ENCODE measurements at places on chromosomes 12 and 14. TPM values are rescaled to one million over a fixed set of nuclear protein-coding genes. Genes with fewer than 3 reads are reported as not detected.

SSPN gene
- 9.8 TPM for total RNA-seq

KRT79 gene
- not detected for total RNA-seq

ASIC1 gene
- total RNA-seq, result 1.8 TPM

KRT3 gene
- not detected for total RNA-seq

GPR132 gene
- total RNA-seq, result 0.26 TPM

SLC6A12 gene
- total RNA-seq, result under 0.01 TPM

VTI1B gene
- total RNA-seq, result 67.9 TPM

SCYL2 gene
- total RNA-seq, result 37.5 TPM

CACNA2D4 gene
- 0.99 TPM for total RNA-seq

CLEC4C gene
- not detected for total RNA-seq

FZD10 gene
- not detected for total RNA-seq

C12orf57 gene
- total RNA-seq, result 107 TPM

PFDN5 gene
- 788 TPM for total RNA-seq

ANKRD33 gene
- under 0.01 TPM for total RNA-seq

SIRT4 gene
- total RNA-seq, result 2.5 TPM

GDF11 gene
- total RNA-seq, result 4.3 TPM

DNA sequence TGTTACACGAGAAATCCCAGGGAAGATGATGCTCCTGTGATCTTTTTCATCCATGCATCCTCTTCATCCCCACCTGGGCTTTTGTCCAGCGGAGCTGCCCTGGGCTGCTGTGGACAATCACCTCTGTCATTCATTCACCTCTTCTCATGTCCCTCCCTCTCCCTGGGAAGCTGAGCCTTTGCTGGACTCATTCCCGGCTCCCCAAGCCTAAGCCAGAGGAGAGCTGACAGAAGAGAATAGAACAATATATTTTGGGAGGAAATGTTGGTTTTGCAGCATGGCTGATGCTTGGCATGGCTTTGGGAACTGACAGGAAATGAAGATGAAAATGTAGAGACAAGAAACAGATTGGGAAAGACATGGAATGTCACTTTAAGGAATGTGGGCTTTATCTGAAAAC lies 177.4 kb downstream of the DICER1 start:
- DNase-seq, result no peak

GRCh38 chr12:54004841-54005530 lies 3.8 kb upstream of the HOXC8 start:
- DNase-seq, result no peak

DNA sequence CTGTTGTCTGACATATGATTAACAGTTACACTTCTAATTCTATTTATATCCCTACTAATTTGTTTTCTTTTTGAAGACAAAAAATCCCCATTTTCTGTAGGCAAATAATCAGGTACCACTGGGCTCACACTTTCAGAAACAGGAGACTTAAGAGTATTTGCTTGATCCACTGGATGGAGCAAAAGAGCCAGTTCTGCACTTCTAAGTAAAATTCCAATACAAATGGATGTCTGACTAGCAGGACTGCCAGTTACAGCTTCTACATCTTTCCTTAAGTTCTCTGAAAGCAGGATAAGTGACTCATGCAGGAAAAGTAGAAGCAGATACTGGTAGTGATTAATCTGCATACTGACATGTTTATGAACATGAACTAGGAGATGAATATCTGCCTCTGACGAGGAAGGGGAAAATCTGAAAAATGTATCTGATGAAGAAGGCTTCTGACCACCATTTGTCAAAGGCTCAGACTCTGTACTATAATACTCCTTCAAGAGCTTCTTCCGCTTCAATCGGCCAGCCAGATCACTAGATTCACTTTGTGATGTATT lies 73.8 kb upstream of the ANKS1B start:
- DNase-seq, result peak; percentile 97

- DNase-seq, result no peak
Measured at GRCh38 chr12:50065726-50066310, 8.4 kb downstream of the ASIC1 start.

- DNase-seq, result no peak
Measured at GRCh38 chr12:105363890-105364289, 33.4 kb downstream of the C12orf75 start.

GRCh38 chr14:79413734-79414428 lies 797.4 kb downstream of the DIO2 start:
- DNase-seq, result no peak

DNA sequence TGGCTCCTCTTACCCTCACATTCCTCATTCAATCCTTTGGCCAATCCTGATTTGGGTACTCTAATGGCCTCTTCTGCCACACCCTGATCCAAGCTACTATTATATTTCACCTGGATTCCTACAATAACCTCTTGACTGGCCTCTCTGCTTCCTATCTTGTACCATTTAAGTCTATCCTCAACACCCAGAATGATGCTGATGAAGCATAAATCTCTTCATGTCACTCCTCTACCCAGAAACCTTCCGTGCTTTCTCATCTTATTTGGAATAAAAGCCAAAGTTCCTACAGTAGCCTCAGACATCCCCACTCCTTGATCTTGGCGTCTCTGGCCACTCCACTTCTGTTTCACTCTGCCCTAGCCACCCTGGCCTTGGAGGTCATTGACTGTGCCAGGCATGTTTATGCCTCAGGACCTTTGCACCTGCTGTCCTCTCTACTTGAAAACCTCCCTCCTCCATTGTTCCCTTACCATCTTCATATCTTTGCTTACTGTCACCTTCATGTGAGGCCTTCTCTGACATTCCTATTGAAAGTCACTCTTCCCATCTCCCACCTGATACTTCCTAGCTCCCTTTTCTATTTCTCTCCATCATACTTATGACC lies 46.4 kb upstream of the NRXN3 start:
- DNase-seq, result no peak

DNA sequence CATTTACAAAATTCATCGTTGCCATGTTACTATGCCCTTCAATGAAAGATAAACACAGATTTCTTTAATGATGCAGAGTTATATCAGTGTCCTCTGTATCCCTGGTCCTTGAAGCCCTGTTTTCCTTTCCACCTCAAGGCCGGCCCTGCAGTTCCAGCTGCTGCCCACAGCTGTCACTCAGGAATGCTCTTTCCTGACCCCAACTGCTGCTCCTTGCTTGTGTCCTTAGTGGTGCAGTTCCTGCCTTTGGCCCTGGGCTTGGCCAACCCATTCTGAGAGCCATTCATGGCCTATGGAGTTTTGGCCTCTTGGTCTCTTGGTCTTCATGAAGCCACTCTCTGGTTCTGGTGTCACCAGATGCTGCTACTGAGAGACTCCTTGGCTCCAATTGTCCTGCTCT lies 93.1 kb downstream of the GAS2L3 start:
- DNase-seq, result no peak

GRCh38 chr14:77583657-77584056 lies 32.8 kb downstream of the SPTLC2 start:
- no peak for DNase-seq

- peak; percentile 97 for DNase-seq
Measured at GRCh38 chr12:124512667-124513296, 54.6 kb downstream of the NCOR2 start.

GRCh38 chr12:2323532-2324255 lies 270.9 kb downstream of the CACNA1C start:
- no peak for DNase-seq

GRCh38 chr12:93762059-93762719 lies 85.0 kb downstream of the CRADD start:
- DNase-seq, result peak; percentile 44

GRCh38 chr14:104604458-104605449 lies at the start of gene TMEM179:
TSS of gene TMEM179 (minus strand) at chr14:104604772. CDS start at chr14:104604741, 31 bp downstream.
- DNase-seq, result no peak

- no peak for DNase-seq
Measured at GRCh38 chr12:104060791-104061190, 3.5 kb upstream of the HCFC2 start.

DNA sequence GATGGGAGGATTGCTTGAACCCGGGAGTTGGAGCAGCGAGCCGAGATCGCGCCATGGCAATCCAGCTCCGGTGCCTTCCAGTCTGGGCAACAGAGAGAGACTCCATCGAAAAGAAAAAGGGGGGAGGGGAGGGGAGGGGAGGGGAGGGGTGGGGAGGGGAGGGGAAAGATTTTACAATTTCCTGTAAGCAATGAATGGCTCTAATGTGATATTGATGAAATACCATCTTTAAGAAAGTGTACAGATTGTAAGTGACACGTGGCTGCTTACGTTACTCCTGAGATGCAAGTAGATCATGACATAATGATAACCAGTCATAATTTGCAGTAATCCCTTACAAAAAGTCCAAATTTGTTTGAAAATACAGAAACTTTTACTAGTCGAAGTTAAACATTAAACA lies 1.4 kb downstream of the SLC25A21 start:
- no peak for DNase-seq

DNA sequence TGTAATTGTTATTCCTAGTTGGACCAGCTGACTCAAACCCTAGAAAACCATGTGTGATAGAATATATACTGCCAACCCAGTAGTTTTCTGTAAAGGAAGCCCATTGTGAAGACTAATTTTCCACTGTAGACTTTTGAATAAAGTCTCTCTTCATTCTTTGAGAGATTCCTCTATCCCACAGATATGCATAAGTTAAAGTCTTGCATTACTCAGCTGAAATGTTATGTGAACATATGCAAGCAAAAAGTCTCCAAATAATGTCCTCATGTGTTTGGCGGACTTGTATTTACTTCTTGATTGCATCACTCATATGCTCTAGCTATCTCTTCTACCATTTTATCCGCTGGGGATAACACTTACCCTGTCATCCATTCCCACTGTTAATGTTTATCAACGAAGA lies 35.1 kb upstream of the OTOGL start:
- peak; percentile 61 for DNase-seq

DNA sequence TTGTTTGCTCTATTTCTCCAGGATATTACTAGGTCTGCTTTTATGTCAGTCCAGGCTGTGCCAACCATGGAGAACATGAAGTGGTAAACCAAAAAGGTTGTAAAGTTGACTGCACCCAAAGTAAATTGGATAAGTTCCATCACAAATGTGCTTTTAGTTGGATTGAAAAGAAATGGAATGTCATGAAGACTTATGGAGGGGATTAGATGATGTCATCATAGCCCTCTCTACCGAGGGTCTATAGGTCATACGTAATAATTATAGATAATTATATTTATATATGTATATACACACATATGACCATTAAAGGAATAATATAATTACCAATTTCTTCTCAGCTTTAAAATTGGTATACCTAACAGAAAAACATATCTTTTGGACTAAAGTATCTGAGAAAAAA lies 714.9 kb downstream of the NOVA1 start:
- DNase-seq, result no peak

DNA sequence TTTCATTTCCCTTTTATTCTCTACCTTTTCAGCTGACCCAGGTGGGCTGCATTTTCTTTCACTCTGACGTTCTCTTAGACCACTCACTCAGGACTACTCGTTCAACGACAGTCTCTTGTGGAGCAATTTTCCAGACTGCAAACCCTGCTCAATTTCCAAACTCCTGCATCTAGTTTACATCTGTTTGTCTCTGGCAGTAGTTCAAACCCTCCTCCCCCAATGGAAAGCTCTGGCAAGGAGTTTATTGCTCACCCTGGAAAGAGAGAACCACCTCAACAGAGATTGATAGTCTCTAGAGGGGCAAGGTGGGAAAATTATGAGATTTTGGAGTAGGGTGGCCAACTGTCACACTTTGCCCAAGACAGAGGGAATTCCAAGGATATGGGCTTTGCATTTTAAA lies 130.2 kb downstream of the TSHR start:
- DNase-seq, result no peak

DNA sequence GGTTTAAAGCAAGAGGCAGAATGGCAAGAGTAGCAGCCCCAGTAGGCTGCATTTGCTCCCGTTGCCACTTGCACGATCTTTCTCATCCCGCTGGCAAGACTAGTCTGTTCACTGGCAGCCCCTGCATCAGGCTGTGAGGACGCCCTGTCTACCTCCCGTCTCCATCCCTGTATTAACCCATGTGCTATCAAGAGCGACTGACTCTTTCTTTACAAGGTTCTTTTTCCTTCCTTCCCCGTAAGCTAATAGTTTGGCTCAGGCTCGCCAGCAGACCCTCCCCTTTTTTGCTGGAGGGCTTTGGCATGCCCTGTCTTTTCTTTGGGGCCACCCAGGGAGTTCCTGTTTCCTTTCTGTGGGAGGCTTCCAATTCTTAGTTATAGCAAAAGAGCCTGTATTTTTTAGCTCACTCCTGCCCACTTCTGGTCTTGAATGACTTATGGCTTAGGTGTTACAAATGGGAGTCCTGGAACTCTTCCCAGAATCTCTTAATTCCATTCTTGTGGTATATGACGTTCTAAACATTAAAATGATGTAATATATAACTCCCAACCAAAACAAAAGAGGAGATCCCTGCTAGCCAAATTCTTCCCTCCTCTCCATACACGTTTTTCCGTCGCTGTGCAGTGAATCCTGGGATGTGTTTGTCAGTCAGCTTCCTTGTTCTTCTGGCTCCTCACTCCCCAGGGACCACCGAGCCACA lies 149.0 kb downstream of the PRKCH start:
- peak; percentile 97 for DNase-seq

DNA sequence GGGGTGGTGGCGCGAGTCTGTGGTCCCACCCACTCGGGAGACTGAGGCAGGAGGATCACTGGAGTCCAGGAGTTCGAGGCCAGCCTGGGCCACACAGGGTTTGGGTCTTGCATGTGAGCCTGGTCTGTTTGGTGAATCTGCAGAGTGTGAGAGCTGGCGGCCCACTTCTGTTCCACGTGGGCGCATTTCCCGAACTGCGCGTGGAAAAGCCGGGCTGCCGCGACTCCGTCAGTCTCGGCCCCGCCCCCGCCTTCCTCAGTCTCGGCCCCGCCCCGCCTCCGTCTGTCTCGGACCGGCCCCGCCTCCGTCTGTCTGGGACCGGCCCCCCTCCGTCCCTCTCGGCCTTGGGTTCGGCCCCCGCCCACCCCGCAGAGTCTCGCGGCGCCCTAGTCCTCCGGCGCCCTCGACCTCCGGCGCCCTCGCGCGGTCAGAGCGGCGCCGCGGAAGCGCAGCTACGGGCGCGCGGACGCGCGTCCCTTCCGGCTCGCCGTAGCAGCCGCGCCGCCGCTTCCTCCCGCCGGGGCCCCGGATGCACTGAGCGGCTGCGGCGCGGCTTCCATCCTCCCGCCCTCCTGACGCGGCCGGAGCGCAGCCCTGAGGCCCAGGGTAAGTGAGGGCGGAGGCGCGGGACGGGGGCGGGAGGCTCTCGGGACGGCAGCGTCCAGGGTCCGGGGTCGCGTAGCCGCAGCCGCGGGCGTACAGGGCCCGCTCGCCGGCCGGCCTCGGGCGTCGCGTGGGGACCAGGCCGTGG lies at the start of gene EP400:
EP400 (plus strand) TSS at position 512 of the 751 bp plus-strand sequence. CDS start 10,678 bp downstream, outside the sequence.
- peak; percentile 89 for DNase-seq

- peak; percentile 96 for DNase-seq
Measured at GRCh38 chr12:123633379-123634141, at the start of the genes EIF2B1 and GTF2H3. TSS of gene EIF2B1 (minus strand) at chr12:123633686. CDS start at chr12:123633557, 129 bp downstream. TSS of gene GTF2H3 (plus strand) at chr12:123633829. CDS start at chr12:123633860, 31 bp downstream.

- peak; percentile 82 for DNase-seq
Measured at GRCh38 chr12:122096591-122097149, 18.1 kb downstream of the MLXIP start.

DNA sequence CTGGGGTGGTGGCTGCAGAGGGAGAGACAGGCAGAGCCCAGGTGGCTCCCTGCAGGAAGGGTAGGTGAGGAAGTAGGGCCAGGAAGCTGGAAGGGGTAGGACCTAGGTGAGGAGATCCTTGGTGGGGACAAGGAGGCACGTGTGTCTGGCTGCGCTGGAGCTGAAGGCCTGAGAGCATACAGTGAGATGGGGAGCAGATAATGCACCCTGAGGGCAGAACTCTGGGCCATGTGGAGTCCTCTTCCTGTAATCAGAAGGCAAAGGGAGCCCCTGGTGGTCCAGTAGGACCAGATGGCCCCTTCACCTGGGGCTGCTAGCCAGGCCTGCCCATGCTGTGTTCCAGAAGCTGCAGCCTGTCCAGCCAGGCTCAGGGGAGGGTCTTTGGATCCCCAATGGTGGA lies 15.3 kb upstream of the KRT80 start:
- DNase-seq, result no peak
